ENCODE measurements at places on chromosomes 1 and 21.

DNA sequence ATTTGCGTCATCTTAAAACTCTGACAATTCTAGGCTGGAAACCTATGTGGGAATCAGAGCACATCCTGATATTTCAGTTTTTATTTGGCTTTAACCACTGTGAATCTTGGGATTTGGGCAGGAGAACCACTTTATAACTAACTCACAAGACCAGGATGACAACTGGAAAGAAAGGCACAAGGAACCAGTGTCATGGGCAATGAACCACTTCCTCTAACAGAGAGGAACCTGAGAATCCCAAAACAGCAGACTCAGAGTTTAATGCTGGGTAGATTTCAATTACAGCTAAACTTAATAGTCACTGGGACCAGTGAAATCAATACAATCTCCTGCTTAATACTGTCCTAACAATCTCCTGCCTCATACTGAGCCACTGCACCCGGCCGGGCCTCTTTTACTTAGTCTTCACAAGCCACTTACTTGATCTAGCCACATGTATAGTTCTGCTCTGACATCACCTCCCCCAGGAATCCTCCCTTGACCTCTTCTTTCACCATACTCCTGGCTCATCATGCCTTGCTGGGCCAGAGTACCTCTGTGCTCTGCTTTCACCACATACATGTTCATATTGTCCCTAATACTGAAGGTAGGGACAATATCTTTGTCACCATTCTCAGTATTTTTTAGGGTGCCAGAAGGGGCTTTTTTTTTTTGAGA is 20.2 kb upstream of the SLFNL1 start:
- DNase-seq: no peak

DNA sequence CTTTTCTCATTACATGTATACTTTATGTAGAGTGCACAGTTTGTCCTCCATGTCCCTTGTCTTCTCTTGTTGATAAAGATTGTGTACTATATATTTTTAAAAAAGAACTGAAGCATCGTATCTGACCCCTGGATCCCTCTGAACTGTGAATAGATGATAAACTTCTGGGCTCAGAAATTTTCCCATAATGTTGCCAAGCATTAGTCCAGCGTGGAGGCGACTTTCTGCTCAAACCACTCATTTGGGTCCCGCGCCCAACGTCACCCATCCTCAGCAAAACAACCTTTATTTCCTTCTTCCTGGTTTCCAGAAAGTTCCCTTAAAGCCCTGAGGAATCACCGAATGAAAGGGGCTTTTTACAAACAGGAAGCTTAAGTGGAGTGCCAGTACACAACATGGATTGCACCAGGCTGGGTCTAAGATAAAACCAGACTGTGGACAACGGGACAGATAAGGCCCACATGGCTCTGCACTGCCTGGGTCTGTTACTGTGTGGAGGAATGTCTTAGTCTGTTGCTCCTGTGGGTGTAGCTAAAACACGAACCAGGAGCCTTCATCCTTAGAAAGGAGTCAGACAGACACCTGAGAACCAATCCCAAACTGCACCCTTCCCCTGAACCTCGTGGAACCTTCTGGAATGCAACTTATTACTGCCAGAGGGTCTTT is 15.6 kb downstream of the EVA1C start:
- DNase-seq: no peak

DNA sequence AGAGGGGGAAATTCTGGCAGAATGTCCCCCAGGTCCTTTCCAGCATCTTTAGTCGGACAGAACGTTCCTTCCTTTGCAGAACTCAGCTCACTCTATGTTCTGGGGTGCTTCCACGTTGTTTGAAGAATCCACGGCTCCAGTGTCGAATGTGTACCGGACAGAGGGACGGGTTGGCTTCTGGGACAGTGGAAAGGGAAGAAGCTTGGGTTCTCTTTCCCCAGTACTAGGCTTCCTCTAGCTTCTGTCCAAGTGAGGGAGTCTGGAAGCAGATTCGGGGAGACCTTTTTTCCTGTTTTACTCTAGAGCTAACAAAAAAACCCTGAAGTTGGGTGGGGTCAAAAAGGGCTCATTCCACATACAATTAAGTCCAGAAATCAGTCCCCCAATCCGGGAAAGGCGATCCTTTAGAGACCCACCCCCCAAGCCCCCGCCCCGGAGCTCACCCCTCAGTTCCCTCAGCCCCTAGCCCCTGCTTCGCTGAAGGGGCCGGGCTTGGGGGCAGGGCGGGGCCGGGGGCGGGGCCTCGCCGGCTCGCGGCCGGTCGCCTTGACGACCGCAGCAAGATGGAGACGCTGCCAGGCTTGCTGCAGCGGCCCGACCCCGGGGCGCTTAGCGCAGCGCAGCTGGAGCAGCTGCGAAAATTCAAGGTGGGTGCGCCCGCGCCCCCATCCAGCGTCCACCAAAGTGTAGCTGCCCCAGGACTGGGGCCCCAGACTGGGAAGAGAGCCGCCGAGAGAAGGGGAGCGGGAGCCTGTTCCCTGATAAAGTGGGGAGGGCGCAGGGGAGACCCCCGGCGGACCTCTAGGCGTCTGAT is at the start of gene RIIAD1:
TSS of gene RIIAD1 (plus strand) at position 549 of the 814 bp plus-strand sequence. CDS start at position 564, 15 bp downstream.
- no peak for DNase-seq

- DNase-seq: no peak
Measured at GRCh38 chr1:56634981-56635380, 10.1 kb upstream of the PRKAA2 start.

DNA sequence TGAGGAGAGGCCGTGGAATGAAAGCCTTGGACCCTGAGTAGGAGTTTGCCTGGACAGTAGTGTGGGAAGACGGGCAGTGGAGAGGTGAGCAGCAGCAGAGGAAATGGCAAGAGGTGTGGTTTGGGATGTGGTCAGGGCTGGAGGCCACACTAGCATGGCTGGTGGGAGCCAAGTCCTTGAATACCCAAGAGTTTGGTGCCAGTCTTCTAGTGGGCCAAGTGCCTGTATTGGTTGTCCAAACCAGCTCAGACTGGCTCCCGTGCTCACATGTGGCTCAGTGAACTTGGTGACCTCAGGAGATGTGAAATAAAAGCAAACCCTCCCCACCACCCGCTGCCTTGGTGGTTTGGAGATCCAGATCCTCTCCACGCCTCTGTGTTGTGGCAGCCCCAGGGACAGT is 2.4 kb downstream of the GUCA2A start:
- no peak for DNase-seq

GRCh38 chr1:244231572-244232315 is 180.7 kb downstream of the ZBTB18 start:
- no peak for DNase-seq

DNA sequence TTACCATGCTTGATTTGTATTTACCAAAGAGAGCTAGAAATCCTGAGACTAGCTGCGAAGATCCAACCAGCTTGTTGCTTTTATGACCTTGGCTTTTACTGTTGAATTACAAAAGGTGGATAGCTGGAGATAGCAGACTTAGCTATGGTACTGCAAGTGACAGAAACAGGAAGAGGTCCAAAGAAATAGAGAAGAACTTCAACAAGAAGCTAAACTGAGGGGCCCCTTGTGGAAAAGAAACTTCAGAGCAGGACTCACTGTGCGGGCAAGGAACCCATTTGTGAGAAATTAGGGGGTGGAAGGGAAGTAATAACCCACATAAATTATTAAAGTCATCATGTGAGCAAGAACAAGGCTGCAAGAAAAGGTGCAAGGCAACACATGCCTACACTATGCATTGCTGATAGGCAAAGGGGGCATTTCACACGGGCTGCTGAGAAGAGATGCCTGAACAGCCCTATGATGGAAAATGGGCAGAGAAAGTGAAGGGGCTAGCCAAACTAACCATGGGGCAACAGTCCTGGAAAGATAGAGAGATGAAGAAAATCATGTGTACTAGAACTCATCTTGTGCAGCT is 116.6 kb upstream of the PRDX6 start:
- no peak for DNase-seq

GRCh38 chr1:58746757-58747156 is 37.1 kb downstream of the JUN start:
- no peak for DNase-seq

DNA sequence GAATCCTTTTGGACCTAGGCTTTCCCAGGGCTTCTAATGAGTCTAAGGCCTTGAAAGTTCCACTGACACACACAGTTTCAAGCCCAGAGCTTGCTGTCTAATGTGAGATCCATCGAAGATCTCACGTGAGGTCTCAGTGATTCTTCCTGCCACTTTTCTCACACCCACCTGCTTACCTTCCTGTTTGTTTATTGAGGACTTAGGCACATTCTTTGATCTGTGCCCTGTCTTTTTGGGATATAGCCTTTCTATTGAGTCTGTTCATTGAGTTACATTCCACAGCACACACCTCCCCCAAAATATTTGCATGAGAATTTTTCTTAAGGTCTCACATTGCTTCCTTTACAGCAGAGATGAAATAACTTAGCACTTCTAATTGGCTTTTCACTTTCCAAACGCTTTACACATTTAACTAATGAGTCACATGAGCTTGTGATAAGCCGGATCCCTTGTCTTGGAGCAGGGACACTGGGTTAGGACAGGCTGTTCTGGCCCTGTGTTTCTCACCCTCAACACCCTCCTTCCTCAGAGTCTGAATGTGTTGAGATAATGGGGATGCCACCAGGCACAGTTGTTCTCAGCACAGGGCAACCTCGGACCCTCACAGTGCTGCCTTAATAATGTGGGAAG is 288.3 kb downstream of the TM2D1 start:
- DNase-seq: no peak

DNA sequence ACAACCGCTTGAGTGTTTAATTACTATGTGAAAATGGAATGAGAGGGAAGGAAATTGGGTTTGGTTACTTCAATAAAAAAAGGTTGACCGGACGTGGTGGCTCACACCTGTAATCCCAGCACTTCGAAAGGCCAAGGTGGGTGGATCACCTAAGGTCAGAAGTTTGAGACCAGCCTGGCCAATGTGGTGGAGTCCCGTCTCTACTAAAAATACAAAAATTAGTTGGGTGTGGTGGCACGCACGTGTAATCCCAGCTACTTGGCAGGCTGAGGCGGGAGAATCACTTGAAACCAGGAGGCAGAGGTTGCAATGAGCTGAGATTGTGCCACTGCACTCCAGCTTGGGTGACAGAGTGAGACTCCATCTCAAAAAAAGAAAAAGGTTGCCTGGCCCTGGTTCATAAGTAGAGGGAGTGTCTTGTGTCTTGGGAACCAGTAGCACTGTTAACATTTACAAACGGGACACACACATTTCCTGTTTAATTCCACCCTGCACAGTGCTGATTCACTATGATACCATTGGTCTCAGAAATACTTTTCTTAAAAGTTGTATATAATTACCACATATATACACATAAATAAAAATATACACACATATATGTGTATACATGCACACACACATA is 27.6 kb upstream of the CLDN14 start:
- no peak for DNase-seq

DNA sequence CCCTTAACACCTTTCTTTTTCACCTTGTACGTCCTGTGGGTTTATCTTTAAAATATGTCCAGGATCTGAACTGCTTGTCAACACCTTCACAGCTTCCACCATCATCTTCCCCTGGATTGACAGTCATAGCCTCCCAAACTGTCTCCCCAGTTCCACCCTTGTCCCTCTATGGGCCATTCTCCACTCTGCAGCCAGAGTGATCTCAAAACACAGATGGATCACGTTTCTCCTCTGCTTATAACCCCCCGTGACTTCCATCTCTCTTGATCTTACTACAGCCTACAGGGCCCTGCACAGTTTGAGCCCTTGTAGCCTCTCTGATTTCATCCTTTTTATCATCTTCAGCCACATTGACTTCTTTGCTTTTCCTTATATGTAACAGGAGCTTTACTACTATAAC is 4.3 kb downstream of the INSRR start:
- DNase-seq: no peak

- no peak for DNase-seq
Measured at GRCh38 chr1:225974454-225974853, 24.7 kb downstream of the SDE2 start.

GRCh38 chr1:161402446-161402845 is 34.8 kb upstream of the CFAP126 start:
- no peak for DNase-seq

DNA sequence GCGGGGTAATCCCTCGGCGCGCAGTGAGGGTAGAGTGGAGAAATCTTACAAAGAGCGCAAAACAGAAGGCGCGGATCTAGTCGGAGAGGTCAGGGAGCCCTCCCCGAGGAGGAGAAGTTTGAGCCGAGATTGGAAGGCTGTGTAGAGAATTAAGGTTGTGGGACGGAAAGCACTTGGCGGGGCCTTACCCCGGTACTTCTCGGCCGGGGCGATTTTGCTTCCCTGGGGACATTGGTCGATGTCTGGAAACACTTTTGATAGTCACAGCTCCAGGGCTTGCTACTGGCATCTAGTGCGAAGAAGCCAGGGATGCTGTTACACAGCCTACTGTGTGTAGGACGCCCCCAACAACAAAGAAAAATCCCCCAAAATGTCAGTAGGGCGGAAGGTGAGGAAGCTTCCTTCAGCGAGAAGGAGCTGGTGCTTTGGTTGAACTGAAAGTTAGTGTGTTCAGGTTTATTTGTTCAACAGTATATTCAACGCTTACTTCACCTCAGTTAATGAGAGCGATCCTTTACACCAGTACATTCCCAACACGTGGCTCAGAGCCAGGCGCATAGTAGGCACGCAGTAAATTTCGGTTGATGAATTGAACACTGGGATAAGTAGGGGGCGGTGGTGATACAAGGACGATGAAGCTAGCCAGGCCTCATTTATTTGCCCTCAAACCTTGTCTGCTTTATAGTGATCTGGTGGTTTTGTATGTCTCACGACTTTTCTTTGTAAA is 807 bp downstream of the CEP85 start:
- no peak for DNase-seq

DNA sequence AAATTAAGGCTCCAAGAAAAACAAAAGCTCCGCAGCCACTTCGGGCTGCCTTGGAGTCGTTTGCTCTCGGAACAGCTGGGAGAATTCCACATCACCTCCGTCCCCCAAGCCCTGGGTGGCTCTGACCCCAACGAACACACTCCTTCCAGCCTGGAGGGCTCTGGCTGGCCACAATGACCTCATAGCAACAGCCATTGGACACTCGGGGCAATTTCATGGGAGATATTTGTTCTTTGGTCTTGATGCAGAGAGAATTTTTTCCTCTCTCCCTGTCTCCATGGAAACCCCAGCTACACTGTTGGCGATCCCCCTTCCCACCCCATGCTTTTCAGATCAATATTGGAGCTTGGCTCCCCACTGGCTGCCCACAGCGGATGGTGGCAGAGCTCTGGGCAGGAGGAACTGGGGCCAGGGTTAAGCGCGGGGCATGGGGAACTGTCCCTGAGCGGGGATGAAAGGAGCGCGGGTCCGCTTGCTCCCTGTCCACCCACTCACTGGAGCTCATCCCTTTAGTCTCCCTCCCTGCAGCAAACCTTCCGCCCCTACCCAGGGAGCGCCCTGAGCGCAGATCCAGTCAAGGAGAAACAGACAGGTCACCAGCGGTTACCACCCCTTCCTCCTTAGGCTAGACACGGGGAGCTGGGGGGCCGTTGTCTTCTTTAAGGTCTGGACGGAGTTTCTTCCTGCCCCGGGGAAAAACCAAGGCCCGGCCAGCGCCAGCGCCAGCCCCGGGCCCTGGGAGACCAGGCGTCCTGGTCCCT is 1.2 kb downstream of the WNT4 start:
- no peak for DNase-seq

- no peak for DNase-seq
Measured at GRCh38 chr1:159869173-159869572, 6.7 kb upstream of the VSIG8 start.

GRCh38 chr1:24708938-24709337 is 36.3 kb upstream of the CLIC4 start:
- no peak for DNase-seq

Data from stimulated activated CD8-positive, alpha-beta memory T cell treated with anti-CD3 and anti-CD28 coated beads, Interleukin-12 subunit alpha, Interleukin-12 subunit beta, amount 100 ng/mL, for 1 hour (primary cell).